Esophagus squamous epithelium (tissue), 5 donors: ENCODE measurements at places on chromosomes 7 and 10.

DNA sequence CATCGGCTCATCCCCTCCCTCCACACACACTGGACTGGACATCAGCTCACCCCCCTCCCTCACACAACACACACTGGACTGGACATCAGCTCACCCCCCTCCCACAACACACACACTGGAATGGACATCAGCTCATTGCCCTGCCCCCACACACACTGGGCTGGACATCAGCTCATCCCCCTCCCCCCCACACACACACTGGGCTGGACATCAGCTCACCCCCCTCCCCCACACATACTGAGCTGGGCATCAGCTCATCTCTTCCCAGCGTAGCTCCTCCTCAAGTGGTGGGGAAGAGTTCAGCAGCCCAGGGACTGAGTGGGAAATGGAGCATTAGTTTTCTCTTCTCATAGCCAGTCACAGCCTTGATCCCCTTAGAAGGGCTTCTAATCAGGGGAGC is 58.1 kb upstream of the WDR11 start:
- no peak overlapping the region for H3K4me3 ChIP-seq
- no peaks in the 10 kb centered on the region for H3K27me3 ChIP-seq
- no peak overlapping the region for H3K27ac ChIP-seq
- H3K36me3 ChIP-seq = no peaks in the 10 kb centered on the region
- no peak for DNase-seq
- H3K4me1 ChIP-seq = no peaks in the 10 kb centered on the region

GRCh38 chr10:113754768-113755167 is 3.3 kb downstream of the PLEKHS1 start:
- no peaks in the 10 kb centered on the region for H3K4me1 ChIP-seq
- H3K4me3 ChIP-seq = no peak overlapping the region
- no peak overlapping the region for H3K27ac ChIP-seq
- no peaks in the 10 kb centered on the region for H3K36me3 ChIP-seq
- no peak for DNase-seq

- H3K36me3 ChIP-seq = no peaks in the 10 kb centered on the region
- no peak overlapping the region for H3K4me3 ChIP-seq
- H3K27me3 ChIP-seq = no peaks in the 10 kb centered on the region
- DNase-seq = no peak
- H3K27ac ChIP-seq = no peak overlapping the region
Observed at GRCh38 chr7:135454060-135454459, 55.8 kb downstream of the CNOT4 start.

DNA sequence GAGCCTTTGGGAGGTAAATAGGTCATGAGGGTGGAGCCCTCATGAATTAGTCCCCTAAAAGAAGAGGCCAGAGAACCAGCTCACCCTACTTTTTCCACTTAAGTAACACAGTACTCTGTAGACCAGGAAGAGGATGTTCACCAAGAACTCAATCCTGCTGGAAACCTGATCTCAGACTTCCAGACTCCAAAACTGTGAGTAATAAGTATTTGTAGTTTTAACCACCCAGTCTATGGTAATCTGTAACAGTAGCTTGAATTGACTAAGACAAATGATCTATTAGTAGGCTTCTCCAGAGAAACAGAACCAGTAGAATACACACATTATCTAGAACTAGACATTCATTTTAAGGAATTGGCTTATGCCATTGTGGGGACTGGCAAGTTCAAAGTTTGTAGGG is 51.5 kb downstream of the ANKMY2 start:
- H3K4me1 ChIP-seq = no peaks in the 10 kb centered on the region
- H3K4me3 ChIP-seq = no peak overlapping the region
- H3K27me3 ChIP-seq = no peaks in the 10 kb centered on the region
- H3K36me3 ChIP-seq = peaks cover 13% of the 10 kb centered on the region
- no peak overlapping the region for H3K27ac ChIP-seq

- no peaks in the 10 kb centered on the region for H3K27me3 ChIP-seq
- no peak overlapping the region for H3K4me3 ChIP-seq
- no peak overlapping the region for H3K27ac ChIP-seq
- peaks cover 46% of the 10 kb centered on the region for H3K4me1 ChIP-seq
- DNase-seq = no peak
- peaks cover 36% of the 10 kb centered on the region for H3K36me3 ChIP-seq
Observed at GRCh38 chr7:100093054-100093453, 4.3 kb downstream of the COPS6 start.

DNA sequence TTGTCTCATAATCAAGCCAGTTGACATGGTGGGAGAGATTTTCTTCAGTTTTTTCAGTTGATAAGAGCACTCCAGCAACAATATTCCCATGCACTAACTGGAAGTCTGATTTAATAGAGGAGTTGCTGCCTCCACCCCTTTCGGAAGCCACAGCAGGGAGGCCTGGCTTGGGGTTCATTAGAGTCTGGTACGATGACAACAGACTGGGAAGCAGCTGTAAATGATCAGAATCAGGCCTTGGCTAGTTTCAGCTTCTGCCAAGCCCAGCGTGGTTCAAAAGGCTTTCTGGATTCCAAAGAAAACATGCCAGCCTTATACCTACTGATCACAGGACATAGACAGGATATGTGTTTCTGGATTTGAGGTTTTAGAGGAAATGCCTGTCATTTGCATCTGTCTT is 274.0 kb downstream of the CSTF2T start:
- DNase-seq = no peak
- H3K4me1 ChIP-seq = peaks cover 8% of the 10 kb centered on the region
- H3K36me3 ChIP-seq = no peaks in the 10 kb centered on the region

DNA sequence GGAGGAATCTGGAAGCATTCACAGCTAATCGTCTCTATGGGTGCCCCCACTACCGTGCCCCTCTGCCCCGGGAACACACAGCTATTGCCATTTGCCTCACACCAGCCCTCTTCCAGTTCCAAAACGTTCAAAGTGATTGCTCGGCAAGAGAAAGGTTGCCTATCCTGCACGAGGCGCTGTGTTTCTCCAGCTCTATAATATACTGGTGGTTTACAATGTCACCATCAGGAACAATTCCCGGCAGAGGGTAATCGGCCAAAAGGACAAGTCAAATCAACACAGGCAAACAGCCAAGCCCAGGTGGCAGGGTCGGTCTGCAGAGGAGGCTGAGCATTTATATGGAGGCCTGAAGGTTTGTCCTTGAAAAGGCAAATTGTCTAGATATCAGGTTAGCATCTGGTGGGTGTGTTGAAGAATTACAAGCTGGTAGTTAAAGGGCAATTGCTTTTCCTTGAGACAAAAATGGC is 29.2 kb upstream of the TNS3 start:
- H3K4me1 ChIP-seq = peaks cover 4% of the 10 kb centered on the region
- DNase-seq = no peak
- H3K36me3 ChIP-seq = no peaks in the 10 kb centered on the region
- H3K27me3 ChIP-seq = no peaks in the 10 kb centered on the region
- no peak overlapping the region for H3K27ac ChIP-seq

DNA sequence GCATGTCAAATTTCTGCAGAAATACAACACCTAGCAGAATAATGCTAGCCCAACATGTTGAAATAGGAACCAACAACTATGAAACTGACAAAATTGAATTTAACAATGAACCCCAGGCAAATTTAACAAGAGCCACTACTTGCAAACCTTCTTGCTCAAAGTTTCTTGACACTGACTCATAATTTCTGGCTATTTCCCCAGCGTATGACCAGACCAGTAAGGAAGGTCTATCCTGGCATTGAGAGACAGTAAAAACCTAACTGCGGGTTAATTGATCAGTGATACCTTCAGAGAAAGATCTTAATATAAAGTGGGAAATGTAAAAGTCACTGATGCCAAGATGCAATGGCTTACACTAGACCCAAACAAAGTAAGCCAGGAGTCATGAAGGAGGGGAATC is 510.1 kb downstream of the ARL4A start:
- no peaks in the 10 kb centered on the region for H3K4me1 ChIP-seq
- H3K4me3 ChIP-seq = no peak overlapping the region
- no peaks in the 10 kb centered on the region for H3K27me3 ChIP-seq
- no peaks in the 10 kb centered on the region for H3K36me3 ChIP-seq

GRCh38 chr10:30233186-30233959 is 115.7 kb downstream of the MTPAP start:
- no peak overlapping the region for H3K27ac ChIP-seq
- no peaks in the 10 kb centered on the region for H3K27me3 ChIP-seq
- DNase-seq = no peak
- no peaks in the 10 kb centered on the region for H3K4me1 ChIP-seq
- no peaks in the 10 kb centered on the region for H3K36me3 ChIP-seq
